ENCODE measurements at places on chromosomes 6 and 20.

DNA sequence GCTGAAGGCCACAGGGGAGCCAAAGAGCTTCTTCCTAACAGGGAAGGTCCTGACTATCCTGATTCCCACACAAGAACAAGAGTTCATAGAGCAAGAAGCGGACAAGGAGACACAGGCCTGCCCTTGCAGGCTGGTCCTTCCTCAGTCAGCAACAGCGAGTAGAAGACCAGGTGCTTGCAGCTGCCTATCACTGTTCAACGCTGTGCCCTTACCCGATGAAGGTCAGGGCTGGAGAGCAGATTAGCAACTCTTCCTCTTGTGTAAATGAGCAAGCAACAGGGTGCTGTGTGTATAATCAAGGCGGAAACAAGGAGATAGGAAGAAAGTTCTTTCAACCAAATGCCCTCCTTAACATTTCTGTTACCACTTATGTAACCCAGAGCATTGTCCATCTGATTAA is 115.3 kb upstream of the SPACA1 start:
- DNase-seq, result no peak

DNA sequence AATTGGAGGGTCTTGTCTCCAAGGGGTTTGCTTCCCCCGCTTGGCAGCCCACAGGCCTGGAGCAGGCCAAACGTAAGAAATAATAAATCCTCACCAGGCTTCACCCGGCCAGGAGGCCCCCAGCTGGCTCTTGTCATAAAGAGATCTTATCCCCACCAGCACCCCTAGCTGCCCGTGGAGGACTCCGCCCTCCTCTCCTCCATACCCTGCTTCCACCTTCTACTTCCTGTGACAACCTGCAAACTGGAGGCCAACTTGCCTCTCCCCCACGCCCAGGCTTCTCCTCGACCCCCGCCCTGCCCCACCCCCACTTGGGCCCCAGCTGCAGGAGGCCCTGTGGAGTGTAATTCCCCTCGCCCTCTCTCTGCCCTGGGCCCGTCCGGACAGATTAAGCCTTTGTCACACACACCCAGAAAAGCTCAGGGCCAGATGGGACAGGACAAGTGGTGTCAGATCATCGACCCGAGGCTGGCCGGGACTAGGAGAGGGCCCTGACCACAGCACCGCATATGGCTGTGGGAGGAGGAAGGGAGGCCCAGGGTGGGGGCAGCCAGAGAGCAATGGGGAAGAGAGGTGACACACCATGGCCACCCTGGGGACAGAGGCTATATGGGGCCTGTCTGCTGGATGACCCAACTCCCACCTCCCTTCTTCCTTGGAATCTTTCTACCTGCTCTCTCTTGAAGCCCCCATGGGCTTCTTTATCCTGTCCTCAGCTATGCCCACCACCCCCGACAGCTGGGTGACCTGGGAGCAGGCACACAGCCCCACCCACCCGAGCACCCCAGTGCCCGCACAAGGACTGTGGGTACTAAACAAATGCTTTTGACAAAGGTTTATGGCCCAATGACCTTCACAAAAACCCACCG is 3.9 kb downstream of the NOL4L start:
- DNase-seq, result peak; percentile 37

DNA sequence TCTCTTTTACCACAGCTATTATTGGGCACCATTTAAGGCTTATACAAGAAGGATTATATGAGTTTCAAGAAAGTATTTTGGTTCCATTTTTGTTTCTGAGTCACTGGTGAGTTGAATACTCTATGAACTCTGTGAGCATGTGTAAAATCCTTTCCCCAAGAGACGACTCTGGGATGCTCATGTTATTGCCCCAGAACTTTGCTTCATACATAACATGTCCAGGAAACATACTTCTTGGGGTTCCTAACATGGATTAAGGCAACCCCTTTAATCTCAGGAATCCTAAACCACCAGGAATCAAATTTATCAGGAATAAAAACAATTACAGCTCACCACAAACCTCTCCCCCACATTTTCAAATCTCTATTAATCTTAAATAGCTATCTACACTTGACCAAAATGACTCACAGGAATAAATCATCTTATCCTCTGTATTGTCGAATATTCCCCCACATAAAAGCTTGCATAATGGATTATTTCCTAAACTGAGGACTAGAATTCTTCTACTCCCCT is 117.5 kb upstream of the COL21A1 start:
- no peak for DNase-seq

DNA sequence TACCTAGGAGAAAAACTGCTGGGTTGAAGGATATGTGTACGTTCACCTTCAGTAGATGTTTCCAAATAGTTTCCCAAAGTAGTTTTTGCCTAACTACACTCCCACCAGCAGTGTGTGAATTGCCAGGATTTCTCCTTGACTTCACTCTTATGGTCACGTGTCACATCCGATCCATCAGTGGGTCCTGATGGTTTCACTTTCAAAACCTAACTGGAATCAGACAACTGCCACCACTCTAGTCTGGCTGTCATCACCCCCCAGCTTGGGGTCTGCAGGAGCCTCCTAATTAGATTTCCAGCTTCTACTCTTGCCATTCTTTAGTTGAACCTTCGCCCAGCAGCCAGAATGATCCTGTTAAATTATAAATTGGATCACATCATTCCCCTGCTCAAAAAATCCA is 8.5 kb upstream of the SLC12A5 start:
- no peak for DNase-seq

DNA sequence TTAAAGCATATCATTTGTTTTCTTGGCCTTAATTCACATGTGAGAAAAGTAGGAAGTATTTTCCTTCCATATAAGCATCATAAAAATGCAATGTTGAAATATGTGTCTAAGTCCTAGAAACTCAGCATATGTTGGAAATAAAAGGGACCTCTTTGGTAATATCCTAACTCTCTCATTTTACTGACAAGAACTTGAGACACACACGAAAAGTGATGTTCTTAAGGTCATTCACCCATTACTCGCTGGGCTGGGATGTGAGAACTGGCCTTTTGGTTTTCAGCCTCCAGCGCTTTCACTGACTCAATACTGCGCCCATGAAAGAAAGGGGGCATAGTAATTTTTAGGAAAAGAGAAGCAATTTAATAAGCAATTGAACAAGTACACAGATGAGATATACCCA is 153.5 kb upstream of the SCGN start:
- DNase-seq, result no peak

DNA sequence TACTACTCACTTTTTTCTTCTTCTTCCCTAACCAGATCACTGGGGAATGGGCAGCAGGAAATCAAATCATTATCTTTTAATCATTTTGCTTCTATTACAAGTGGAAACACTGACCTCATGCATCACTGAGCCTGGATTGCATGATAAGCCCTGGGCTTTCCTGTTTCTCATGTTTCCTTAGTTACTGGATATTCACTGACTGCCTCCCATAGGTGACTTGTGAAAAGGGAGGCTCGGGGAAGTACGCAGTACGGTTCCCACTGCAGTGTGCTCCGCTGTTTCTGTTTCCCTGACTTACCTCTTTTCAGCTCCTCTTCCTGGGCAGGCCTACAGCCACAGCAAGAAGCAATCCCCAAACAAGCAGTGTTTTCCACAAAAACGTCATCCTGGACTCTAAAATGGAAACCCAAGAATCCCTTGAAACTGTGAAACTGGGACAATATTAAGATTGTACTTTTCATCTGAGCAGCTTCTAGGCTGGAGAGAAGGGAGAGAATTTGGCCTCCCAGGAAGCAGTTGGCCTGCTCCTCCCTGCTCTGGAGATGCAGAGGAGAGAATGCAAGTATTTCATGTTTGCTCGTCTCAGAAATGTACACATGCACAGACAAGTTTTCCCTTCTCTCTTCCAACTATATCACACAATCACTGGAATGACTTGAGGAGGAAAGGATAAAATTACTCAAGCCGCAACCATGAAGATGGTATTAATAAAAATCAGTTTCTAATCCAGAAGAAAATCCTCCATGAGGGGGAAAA is 13.1 kb downstream of the BTNL2 start:
- no peak for DNase-seq
